ENCODE measurements at places on chromosomes 6 and 20.

GRCh38 chr6:27669295-27669623 lies 196.4 kb upstream of the ZNF184 start:
- DNase-seq: no peak

- no peak for DNase-seq
Observed at GRCh38 chr20:9397928-9398327, 116.5 kb upstream of the LAMP5 start.

DNA sequence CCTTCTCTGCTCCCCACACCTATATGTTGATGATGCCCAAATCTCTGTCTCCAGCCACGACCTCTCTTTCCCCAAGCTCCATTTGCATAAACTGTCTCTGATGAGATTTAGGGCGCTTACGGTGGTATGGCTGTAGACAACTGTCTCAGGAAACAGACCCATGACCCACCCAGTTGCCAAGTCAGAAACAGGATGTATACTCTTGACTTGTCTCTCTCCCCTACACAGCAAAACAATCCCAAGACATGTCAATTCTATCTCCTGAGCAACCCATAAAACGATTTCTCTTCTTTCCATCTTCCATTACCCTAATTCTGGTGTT lies 13.9 kb downstream of the GNL1 start:
- DNase-seq: no peak

GRCh38 chr6:14190191-14190928 lies 72.8 kb downstream of the CD83 start:
- DNase-seq: no peak

- peak; percentile 70 for DNase-seq
Observed at GRCh38 chr6:7693827-7694226, 32.1 kb upstream of the BMP6 start.

DNA sequence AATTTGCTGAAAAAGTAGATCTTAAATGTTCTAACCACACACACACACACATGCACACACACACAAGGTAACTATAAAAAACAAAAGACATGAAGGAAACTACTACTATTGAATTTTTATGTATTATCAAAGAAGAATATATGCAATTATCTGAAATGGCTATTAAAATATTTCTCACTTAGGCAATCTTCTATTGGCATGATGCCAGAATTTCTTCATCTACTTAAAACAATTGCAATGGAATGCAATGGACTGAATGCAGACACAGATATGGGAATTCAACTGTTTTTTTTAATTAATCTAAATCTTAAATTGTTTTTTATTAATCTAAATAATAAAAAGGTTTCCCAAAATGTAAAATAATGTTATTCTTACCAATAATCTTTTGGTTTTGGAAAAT lies 152.6 kb upstream of the SMLR1 start:
- DNase-seq: no peak

- no peak for DNase-seq
Observed at GRCh38 chr6:131877999-131878789, 70.4 kb downstream of the ENPP1 start.

GRCh38 chr6:13357551-13358075 lies 29.3 kb upstream of the TBC1D7 start:
- DNase-seq: no peak

DNA sequence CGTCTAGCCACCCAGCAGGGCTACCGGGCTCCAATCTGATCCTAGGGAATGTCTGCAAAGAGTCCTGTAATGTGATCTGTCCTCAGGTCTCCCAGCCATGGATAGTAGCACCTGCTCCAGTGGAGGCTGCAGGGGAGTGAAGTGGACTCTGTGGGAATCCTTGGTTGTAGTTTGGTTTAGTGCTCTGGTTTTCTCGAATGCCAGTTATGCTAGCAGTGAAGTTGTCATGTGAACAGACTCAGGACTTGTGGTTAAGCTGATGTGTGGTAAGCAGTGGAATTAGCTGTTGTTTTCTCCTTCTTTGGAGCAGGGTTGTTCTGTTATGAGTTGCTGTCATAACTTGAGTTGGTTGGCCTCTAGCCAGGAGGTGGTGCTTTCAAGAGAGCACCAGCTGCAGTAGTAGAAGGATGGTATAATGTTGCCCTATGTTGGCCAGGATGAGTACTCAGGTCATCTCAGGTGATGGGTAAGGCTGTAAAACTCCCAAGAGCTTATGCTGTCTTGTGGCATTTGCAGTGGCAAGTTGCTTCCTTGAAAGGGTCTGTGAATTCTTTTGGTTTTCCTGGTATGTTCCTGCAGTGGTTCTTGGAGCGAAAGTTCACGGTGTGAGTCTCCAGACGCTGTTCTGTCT lies 390.2 kb downstream of the UTRN start:
- no peak for DNase-seq

- DNase-seq: no peak
Observed at GRCh38 chr6:10964684-10965083, 77.8 kb downstream of the SYCP2L start.

GRCh38 chr20:35120012-35120701 lies 27.0 kb downstream of the EDEM2 start:
- DNase-seq: peak; percentile 63

- DNase-seq: no peak
Observed at GRCh38 chr6:89999945-90000825, 105.9 kb downstream of the GJA10 start.

- DNase-seq: no peak
Observed at GRCh38 chr6:100803264-100804045, 77.7 kb downstream of the ASCC3 start.

- no peak for DNase-seq
Observed at GRCh38 chr6:106963544-106963943, 11.0 kb downstream of the CD24 start.

DNA sequence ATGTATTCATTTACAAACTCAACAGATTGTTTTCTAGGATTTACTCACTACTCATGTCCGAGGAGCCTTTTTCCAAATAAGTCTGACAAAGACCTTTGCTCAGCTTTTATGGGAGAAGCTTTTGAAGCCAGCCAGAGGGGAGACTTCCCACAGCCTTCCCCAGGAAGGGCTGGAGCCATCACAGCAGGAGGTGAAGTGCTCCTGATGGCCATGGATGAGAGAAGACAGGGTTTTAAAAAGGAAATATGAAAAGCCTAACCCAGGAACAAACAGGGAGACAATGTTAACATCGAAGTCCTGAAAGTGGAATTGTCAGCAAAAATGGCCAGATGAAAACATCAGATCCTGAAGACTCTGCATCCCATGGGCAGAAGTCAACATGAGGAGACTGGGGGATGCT lies 11.6 kb upstream of the TAGAP start:
- no peak for DNase-seq

GRCh38 chr20:63538204-63539091 lies 1.3 kb upstream of the PTK6 start:
- DNase-seq: no peak

DNA sequence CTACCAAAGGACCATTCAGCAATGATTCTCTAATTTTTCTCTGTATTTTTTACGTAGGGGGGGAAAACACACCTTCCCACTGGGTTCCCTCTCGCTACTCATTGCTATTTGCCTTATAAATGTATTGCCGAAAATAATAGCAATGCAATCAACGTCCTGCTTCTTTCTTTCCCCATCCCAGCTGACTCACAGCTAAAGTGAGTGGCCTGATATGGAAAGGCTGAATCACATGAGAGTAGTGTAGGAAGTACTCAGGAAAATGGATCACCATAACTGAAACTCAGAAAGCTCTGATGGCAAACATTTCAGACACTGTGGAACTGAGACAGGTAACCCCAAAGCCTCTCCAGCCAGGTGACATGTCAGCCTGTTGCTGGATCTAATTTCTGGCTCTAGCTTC lies 49.3 kb upstream of the SRPK1 start:
- no peak for DNase-seq

- DNase-seq: no peak
Observed at GRCh38 chr6:14856177-14856576, 389.7 kb upstream of the JARID2 start.

DNA sequence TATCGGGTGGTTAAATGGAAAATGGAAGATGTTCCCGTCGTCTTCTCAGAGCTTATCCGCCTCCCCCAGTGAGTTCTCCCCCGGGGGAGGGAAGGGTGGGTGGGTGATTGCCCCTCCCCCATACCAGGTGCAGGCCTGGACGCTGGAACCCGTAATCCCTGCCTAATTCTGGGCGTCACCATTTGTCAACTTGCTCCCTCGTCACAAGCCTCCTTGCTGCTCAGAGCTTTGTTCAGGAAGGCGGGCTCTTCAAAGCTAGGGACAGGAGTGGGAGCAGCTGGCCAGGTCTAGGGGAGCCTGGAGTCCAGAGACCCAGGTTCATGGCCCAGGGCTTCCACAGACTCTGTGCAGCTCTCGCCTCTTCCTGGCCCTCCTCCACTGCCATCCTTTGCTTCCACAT lies 25.6 kb downstream of the CDH22 start:
- DNase-seq: no peak

DNA sequence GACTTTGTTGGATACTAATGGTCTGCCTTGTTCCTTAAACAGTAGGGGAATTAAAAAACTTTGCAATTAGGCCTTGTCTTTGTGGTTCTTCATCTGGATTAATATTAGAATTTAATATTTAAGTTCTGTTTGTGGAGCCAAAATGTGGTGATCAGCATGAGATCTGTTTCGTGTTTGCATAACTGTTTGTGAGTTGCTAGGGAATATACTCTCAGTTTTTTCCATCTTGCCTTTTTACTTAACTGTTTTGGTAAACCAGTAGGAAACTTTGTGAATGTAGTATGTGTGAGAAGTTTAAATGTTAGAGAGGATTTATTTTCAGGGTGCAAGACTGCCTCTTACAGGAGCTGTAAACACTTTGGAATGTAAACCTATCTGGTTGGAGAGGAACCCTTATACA lies 35.6 kb downstream of the LRRC1 start:
- DNase-seq: no peak

DNA sequence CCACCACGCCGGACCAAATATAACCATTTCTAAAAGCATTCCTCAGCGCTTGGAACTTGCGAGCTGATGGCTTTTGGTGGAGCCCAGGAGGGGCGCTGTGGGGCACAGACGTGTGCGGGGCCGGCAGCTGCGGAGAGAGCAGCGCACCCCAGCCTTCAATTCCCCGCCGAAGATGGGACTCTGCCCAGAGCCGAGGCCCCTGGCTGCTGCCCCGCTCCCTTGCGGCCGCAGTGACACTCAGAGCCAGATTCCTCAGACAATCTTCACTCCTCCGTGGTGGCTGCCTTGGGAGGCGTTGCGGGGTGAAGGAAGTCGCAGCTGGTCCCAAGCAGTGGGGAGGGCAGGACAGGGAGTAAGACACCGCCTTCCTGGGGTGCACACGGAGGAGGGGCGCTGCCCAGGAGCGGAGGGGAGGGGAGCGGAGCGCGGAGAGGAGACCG lies 87.7 kb downstream of the TMEM242 start:
- no peak for DNase-seq

DNA sequence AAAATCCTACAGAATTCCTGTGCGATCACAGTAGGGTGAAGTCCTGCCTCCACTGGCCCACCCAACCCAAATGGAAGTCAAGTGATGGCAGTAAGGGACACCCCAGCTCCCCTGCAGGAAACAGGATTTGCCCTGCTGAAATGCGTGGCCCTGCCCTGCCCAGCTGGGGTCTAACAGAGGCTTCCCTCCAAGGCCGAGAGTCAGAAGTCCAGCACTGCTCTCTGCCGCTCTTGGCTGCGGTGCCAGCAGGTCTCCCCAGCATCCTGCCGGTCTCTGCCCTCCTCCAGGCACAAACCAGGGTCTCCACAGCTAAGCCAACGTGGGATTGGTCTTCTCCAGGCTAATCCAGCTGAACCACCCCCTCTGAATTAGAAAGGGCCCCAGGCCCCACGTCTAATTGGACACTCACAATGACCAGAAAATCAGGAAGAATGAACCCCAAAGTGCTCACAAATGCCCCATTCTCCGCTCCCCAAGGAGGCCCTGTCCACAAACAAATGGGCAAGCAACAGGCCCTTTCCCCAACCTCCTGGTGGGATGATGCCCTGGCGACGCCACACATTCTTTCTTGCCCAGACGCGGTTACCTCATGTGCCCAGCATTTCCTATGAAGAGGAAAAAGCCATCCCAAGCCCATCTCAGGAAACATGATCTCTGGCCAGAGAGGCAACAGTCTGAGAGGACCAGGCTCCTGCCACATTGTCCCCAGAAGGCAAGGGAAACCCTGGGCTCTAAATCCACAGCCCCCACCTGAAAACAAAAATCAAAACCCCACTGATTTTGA lies 117.2 kb downstream of the BANF2 start:
- DNase-seq: no peak

DNA sequence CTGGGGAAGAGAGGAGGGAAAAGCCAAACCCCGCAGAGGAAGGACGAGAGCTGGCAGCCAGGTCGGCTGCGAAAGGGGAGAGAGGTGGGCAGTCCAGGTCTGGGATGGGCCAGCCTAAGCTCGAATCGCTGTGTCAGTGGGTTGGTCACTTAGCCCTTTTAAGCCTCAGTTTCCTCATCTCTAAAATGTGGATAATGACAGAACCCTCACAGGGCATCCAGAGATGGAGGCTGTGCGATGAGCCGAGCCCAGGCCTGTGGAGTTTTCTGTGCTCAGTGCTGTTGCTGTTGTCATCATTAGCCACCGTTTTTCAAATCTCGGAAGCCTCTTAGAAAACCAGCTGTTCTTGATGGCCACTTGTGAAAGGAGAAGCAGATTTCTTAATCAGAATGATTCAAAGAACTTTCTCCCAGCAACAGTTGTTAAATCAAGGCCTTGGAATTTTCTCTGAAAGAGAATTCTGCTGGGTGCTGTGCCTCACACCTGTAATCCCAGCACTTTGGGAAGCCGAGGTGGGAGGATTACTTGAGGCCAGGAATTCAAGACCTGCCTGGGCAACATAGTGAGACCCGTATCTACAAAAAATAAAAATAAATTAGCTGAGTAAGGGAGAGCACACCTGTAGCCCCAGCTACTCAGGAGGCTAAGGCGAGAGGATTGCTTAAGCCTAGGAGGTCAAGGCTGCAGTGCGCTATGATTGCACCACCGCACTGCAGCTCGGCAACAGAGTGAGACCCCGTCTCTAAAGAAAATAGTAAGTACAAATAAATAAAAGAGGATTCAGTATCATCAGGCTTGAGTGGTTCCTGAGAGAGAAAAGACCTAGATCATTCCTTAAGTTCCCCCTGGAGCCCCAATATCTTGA lies 46.3 kb upstream of the ENTPD6 start:
- no peak for DNase-seq

DNA sequence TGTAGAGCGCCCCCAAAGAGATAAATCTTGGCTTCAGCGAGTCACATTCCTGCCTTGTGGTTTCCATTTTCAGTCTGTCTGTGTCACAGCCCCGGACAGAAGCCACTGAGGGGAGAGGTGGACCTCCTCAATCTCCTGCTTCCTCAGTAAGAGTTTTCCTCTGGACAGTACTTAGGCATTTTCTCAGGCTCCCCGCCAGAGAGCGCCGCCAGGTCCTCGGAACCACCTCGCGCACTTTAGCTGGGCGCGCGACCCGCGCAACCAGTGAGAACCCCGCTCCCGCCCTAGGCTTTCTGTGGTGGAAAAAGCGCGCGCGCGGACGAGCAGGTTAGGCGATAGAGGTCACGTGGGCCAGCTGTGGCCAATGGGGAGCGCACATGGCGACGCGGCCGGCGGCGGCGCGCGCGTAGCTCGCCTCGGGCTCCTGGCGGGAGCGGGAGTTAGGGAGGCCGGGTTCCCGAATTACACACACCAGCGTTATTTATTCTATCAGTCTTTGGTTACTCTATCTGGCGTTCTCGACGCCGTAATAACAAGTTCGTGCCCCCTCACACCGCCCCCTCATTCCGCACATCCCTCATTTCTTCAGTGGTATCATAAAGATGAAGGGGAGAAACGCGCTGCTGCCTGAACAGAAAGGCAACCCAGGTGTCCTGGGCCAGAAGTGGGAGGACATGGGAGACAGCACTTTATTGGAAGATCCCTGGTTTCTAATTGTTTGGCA lies 19.4 kb downstream of the PXT1 start:
- DNase-seq: peak; percentile 92

- peak; percentile 36 for DNase-seq
Observed at GRCh38 chr20:34954904-34955230, 739 bp downstream of the GSS start.

GRCh38 chr6:35428421-35429149 lies 23.6 kb upstream of the FANCE start:
- no peak for DNase-seq
